ENCODE measurements at places on chromosomes 3 and 15. TPM values are rescaled to one million over a fixed set of nuclear protein-coding genes. Genes with fewer than 3 reads are reported as not detected.

DNA sequence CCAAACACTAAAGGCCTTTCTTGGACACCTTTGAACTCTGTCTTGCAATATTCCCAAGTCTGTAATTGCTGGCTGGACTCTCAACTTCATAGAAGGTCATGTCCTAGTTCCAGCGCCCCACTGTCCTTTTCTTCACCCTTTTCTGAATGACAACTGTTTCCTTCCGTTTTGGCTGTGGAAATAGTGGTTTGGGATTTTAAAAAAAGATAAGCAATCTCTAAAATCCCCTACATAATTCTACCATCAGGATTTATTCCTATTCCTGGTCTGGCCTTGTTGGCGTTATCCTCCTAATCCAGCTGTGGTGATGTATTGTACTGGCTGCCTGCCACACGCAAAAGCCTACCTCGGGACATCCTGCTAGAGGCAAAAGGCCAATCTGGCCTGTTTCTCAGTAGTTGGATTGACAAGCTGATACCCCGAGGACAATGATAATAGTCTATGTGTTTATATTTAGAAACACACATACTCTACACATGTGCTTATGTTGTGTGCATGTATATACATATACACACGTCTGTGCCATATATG lies 440.3 kb upstream of the DPH6 start:
- H3K36me3 ChIP-seq: no peaks in the 10 kb centered on the region
- no peak for DNase-seq
- no peaks in the 10 kb centered on the region for H3K4me1 ChIP-seq
- H3K27ac ChIP-seq: no peak overlapping the region
- H3K27me3 ChIP-seq: no peaks in the 10 kb centered on the region

The COMMD2 gene
- total RNA-seq: 38.3 TPM

DNA sequence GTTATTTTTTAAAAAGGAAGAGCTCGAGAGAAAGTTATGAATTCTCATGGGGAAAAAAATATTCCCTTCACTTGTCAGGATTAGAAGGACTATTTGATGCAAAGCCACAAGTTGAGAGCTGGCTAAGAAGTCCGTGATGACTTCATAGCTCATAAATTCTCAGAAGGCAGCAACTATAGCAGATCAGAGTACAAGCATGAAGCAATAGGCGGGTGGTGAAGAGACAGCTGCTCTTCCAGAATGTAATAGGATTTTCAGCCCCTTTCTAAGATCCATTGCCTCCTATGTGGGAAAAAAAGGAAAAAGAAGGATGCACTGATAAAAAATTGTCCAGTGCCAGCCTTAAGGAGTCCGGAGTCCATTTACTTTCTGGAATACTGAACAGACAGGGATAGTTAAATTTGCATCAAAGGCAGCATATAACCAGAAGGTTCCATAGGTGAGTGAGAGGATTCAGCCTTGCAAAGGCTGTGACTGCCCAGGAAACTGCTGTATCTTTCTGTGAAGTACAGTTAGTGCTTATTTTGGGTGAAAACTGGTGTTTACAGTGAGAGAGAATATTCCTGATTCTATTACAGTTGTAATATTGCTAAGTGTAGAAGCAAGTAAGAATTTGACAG lies 929.5 kb upstream of the ALCAM start:
- H3K4me1 ChIP-seq: no peaks in the 10 kb centered on the region
- no peaks in the 10 kb centered on the region for H3K36me3 ChIP-seq
- no peaks in the 10 kb centered on the region for H3K27me3 ChIP-seq
- DNase-seq: no peak

DNA sequence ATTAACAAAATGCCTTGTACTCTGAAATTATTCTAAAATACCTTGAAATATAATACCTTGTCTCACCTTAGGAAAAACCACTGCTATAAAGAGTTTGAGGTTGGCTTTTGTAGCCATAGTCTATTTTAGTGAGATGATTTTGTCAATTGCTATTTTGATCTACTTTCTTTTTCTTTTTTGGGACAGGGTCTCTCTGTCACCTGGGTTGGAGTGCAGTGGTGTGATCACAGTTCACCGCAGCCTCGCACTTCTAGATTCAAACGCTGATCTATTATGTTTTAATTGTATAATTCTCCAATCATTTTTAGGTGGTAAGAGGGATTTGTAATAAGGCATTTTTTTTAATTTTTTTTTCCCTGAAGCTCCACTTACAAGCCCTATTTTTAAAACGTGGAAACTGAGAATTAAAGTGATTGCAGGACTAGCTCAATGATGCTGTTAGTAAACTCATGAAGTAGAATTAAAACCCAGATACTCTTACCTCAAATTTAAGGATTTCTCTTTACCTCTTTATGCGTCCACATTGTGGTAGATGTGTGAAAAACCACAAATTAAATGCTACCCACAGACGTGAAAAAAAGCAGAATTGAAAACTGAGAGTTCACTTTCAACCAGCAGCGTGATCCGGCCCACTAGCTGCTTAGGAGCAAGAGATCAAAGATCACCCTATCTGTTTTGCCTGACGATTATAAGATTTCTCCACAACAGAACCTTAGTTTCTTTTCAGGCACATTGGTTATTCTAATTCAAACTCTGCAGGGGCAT lies 384.2 kb downstream of the CGGBP1 start:
- no peaks in the 10 kb centered on the region for H3K36me3 ChIP-seq
- DNase-seq: no peak
- peaks cover 4% of the 10 kb centered on the region for H3K27me3 ChIP-seq

DNA sequence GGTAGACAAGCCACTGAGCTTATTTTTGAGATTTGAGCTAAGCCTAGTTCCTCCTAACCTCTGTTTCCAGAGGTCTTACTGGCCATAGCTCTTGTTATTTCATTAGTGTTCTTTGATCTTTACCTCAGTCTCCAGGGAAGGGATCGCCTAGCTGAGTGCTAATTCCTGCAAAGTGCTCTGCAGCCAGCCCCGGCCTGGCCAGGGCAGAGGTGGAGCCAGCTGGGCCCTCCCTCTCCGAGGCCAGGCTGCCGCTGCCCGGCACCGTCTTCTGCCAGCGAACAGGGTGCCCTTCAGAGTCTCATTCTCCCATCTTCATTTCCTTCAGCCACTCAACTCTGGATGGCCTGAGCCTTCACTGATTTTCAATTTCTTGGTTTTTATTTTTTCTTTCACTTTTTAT lies 19.7 kb downstream of the FAN1 start:
- no peaks in the 10 kb centered on the region for H3K27me3 ChIP-seq
- peaks cover 10% of the 10 kb centered on the region for H3K36me3 ChIP-seq
- no peak for DNase-seq
- H3K27ac ChIP-seq: peak overlapping the region; percentile 21
- no peaks in the 10 kb centered on the region for H3K4me1 ChIP-seq

DNA sequence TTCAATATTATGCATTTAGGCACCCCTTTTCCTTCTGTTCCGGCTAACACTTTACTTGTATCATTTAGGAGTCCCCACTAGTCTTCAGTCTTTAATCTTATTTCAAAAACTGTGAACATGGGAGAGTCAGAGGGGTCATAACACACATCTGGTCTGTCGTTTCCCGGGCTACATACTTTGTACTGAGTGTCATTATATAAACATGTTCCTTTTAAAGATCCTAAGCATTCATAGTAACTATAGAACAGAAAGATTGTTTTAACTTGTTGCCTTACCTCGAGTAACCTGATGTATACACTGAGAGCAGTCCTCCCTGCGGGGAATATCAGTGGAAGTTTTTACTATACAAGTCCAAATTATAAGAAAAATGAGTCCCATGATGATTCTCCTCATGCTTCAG lies 78.2 kb upstream of the VEPH1 start:
- H3K27me3 ChIP-seq: no peaks in the 10 kb centered on the region
- H3K27ac ChIP-seq: no peak overlapping the region
- no peak for DNase-seq
- H3K36me3 ChIP-seq: no peaks in the 10 kb centered on the region
- no peaks in the 10 kb centered on the region for H3K4me1 ChIP-seq
- no peak overlapping the region for H3K4me3 ChIP-seq

The GANC gene
- total RNA-seq: 38.3 TPM

DNA sequence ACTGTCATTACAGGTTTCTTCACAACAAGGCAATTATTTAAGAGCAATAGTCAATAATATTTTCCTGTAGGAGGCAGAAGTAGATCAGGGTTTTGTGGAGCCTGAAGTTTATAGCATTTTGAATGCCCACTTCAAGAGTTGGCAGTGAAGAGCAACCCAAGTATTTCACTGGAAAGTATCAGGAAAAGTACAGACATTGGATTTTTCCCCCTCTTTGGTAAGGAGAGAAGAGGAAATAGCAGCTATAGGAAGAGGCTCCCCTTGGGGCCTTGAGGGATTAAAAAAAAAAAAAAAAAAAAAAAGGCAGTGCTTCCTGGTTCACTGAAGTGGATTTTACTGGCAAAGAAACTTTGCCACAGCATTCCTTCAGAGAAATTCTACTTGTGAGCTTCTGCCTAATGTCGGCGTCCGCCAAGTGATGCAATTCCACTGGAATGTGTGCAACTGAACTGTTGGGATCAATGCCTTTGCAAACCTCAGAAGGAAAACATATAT lies 5.7 kb upstream of the CNTN6 start:
- DNase-seq: no peak
- H3K27me3 ChIP-seq: no peaks in the 10 kb centered on the region
- no peak overlapping the region for H3K27ac ChIP-seq
- H3K4me1 ChIP-seq: no peaks in the 10 kb centered on the region

- H3K4me1 ChIP-seq: no peaks in the 10 kb centered on the region
- peaks cover 24% of the 10 kb centered on the region for H3K36me3 ChIP-seq
- H3K4me3 ChIP-seq: no peak overlapping the region
- no peak overlapping the region for H3K27ac ChIP-seq
- H3K27me3 ChIP-seq: no peaks in the 10 kb centered on the region
- no peak for DNase-seq
These were observed 66.8 kb upstream of the XXYLT1 start for GRCh38 chr3:195337747-195338146.

- no peaks in the 10 kb centered on the region for H3K36me3 ChIP-seq
- H3K27me3 ChIP-seq: no peaks in the 10 kb centered on the region
- H3K4me3 ChIP-seq: no peak overlapping the region
- H3K27ac ChIP-seq: no peak overlapping the region
These were observed 139.3 kb downstream of the TNIK start for GRCh38 chr3:171320750-171321558.

The IGSF11 gene
- total RNA-seq: 1.9 TPM

DNA sequence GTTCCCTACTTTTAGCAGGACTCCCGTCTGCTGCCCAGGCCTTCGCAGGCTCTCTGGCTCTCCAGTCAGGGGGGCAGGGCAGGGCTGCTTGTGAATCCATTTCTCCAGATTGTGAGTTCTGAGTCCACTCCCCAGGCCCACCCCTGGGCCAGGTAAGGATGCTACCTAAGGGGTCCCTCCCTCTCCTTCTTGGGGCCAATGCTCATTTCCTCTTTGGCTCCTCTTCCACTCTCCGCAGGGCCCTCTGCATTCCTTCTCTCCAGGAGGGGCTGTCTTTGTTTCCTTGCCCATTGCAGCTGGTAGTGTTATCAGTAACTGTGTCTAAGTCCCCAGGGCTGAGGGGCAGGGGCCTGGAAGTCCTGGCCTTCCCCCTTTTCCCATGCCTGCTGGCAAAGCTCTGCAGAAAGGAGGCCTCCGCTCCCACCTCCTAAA lies 13.0 kb upstream of the CACNA2D2 start:
- no peak for DNase-seq
- no peaks in the 10 kb centered on the region for H3K36me3 ChIP-seq
- H3K27ac ChIP-seq: no peak overlapping the region
- peaks cover 6% of the 10 kb centered on the region for H3K4me1 ChIP-seq
- H3K27me3 ChIP-seq: peaks cover 11% of the 10 kb centered on the region

The CCR3 gene
- total RNA-seq: 1.9 TPM

DNA sequence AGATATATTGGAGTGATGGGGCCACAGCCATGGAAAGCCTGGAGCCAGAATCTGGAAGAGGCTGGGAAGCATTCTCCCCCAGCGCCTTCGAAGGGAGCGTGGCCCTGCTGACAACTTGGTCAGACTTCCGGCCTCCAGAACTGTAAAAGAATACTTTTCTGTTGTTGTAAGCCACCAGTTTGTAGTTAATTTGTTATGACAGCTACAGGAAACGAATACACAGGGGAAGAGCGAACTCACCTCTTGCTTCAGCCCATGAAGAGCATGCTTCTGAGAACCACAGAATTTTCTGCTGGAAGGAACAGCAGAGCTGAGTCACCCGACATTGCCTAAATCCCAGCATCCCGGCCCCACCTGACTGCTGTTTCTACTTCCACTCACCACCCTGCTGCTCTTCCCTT lies 501.7 kb downstream of the SHQ1 start:
- peak overlapping the region; percentile 50 for H3K4me3 ChIP-seq
- H3K27me3 ChIP-seq: peaks cover 3% of the 10 kb centered on the region
- no peak for DNase-seq

- no peaks in the 10 kb centered on the region for H3K36me3 ChIP-seq
- no peaks in the 10 kb centered on the region for H3K4me1 ChIP-seq
- DNase-seq: no peak
- H3K4me3 ChIP-seq: no peak overlapping the region
- no peak overlapping the region for H3K27ac ChIP-seq
These were observed 262.5 kb downstream of the SOX2 start for GRCh38 chr3:181974198-181974597.

The PRR20G gene
- not detected for total RNA-seq

The BMF gene
- total RNA-seq: 20.6 TPM

DNA sequence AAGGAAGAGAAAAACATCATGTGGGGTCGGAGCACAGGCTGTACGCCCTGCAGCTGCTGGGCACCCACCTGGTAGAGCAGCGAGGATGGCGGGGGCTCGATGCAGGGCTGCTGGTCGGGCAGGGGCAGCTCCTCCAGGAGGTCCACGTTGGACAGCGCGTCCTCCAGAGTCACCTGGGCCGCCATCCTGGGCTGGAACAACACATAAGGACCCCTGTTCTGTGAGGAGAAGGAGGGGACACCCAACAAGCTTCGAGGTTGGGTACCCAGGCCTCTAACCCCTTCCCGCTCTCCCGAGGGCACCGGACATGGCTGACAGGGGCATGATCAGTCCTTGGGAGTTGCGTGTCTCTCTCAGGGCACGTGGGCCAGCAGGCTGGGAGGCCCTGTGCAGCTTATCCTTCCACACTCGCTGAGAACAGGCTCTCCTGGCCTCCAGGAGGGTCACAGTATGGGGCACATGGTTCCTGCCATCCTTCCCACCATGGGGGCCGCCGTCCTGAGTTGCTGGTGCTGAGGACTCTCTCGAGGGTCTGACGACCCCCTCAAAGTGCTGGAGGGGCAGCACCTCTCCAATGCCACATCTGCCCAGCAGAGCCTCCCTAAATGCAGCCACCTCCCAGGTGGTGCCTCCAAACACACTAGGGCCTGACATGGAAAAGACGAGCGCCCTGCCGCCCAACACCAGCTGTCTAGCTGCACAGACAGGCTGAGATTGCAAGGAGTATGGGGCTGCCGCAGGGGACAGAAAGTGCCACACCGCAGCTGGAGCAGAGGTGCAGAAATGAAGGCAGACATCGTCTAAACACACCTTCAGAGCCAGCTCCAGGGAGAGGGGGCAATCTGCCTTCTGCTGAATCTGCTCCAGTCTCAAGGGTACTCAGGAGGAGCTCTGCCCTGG lies 32.8 kb downstream of the CYFIP1 start:
- peaks cover 10% of the 10 kb centered on the region for H3K4me1 ChIP-seq
- H3K36me3 ChIP-seq: no peaks in the 10 kb centered on the region
- no peak overlapping the region for H3K27ac ChIP-seq
- no peak overlapping the region for H3K4me3 ChIP-seq
- peaks cover 8% of the 10 kb centered on the region for H3K27me3 ChIP-seq

The RLBP1 gene
- total RNA-seq: not detected

Data from activated naive CD8-positive, alpha-beta T cell treated with anti-CD3 and anti-CD28 coated beads, Interleukin-2, amount 10 ng/mL, durations not matched to agents 7 days and 5 days (primary cell).